Fibroblast of skin of right biceps (primary cell): ENCODE measurements at places on chromosomes 11 and 22.

DNA sequence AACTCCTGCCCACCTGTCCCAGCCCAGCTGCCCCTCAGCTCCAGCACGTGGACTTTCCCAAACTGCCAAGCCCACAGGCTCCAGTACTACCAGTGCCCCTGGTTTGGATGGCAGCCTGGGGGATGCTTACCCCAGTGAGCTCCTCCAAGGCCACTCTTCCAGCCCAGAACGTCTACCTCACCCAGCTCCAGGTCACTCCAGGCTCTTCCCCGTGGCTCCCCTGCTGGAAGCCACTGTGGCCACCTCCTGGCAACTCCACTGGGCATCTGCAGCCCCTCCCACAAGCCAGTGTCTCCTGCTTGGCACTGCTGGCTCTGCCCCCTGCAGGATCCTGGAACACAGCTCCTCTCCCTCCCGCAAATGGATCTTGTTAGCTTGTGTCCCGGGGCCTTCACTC lies 29.3 kb downstream of the LMO1 start:
- no peak for DNase-seq

GRCh38 chr22:39344046-39344390 lies 5.8 kb upstream of the SYNGR1 start:
- DNase-seq, result no peak

- no peak for DNase-seq
Measured at GRCh38 chr22:41057076-41057475, 35.3 kb upstream of the EP300 start.

DNA sequence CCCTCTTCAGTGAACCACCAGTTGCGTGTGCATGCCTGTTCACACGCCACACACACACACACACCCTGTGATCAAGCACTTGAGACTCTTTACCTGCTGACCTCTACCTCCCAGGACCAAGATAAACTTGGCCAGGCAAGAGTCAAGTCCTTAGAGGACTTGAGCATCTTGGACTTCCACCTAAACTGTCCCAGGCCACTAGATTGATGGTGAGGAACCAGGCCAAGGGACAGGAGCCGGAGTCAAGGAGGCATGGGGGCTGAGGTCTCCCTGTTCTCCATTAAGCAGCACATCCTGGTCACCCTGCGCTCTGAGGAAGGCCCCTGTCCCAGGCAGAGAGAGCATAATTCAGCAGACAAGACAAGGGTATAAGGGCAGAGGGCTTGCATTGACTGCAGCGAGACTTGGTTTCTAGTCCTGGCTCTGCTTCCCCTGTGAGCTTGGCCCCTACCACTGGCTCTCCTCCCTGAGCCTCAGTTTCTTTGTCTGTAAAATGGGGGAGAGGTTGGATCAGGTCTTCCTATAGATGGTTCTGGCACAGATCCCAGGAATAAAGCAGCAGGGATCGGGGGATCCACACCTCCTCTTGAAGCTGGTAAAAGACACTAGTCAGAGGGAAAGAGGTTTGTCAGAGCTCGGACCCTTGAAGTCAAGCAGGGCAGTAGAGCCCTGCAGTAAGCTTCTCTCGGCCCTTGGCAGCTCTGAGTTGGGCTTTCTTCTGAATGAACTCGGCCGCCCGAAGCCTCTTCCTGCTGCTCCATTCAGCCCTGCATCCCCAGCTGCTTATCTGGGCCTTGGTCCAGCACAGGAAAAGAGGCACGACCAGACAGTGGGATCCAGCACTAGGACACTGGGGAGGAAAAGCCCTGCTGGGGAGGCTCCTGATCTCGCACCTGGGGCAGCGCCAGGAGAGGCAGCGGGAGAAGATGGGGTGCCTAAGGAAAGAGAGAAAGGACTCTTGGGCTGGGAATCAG lies 2.0 kb downstream of the CREB3L1 start:
- DNase-seq, result peak; percentile 80

- DNase-seq, result no peak
Measured at GRCh38 chr11:5712507-5712906, 22.9 kb downstream of the TRIM22 start.

GRCh38 chr22:39212721-39213376 lies 31.9 kb downstream of the PDGFB start:
- no peak for DNase-seq

- DNase-seq, result peak; percentile 63
Measured at GRCh38 chr11:118002541-118003423, 16.6 kb downstream of the IL10RA start.

GRCh38 chr11:75966537-75967287 lies 151.7 kb downstream of the UVRAG start:
- peak; percentile 87 for DNase-seq

DNA sequence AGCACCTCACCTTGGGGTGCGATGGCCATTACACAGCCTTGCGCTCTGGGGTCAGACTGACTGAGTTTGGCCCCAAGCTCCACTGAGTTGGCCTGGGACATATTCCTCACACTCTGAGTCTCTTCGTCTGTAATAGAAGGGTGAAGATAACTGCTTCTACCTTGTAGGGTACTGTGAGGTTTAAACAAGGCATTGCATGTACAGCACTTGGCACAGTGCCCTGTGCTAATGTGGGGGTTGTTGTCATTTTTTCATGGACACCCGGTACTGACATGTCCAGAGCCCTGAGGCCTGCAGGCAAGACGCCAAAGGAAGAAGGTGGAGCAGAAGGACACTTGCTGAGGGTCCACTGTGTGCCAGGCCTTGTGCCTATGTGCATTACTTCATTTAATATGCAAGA lies 50.7 kb downstream of the OTOG start:
- DNase-seq, result no peak

GRCh38 chr11:108135845-108136544 lies 14.6 kb downstream of the ACAT1 start:
- DNase-seq, result peak; percentile 39

DNA sequence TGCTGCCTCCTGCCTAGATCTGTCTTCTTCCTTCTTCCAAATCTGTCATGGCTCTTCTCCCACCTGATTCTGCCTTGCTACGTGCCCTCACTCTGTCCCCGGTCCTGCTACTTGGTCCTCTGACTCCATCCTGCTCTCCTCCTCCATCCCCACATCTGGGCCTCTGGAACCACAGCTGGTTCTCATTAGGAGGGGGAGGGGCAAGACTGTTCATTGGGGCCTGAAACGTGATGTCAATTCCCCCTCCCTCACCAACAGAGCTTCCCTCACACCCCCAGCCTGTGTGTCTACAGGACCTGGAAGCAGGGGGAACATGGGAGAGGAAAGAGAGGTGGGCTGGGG lies 9.1 kb downstream of the DCHS1 start:
- peak; percentile 86 for DNase-seq

GRCh38 chr11:131889146-131889577 lies 518.7 kb downstream of the NTM start:
- peak; percentile 95 for DNase-seq

DNA sequence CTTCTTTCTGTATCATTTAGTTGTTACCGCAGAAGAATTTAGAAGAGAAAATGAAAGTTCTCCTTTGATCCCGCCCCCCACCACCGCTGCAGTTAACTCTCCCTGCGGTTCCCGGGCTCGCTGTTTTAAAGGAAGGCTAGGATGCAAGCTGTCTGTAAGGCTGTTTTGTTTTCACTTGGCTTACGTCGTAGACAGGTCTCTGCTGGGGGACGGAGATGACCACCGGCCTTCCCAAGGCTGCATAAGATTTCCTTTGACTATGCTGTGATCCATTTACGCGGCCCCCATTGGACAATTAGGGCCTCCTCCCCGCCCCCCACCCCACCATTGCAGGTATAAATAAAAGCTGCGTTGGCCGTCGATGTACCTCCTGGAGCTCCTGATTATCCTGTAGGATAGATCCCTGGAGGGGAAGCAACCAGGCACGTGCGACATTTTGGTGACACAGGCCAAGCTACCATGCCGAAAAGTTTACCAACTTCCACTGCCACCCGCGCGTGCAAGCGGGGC lies 1.4 kb upstream of the CPT1A start:
- peak; percentile 38 for DNase-seq

- DNase-seq, result no peak
Measured at GRCh38 chr22:17675584-17675983, 37.0 kb downstream of the BCL2L13 start.

- DNase-seq, result peak; percentile 26
Measured at GRCh38 chr22:25419247-25420113, 145.0 kb upstream of the GRK3 start.

DNA sequence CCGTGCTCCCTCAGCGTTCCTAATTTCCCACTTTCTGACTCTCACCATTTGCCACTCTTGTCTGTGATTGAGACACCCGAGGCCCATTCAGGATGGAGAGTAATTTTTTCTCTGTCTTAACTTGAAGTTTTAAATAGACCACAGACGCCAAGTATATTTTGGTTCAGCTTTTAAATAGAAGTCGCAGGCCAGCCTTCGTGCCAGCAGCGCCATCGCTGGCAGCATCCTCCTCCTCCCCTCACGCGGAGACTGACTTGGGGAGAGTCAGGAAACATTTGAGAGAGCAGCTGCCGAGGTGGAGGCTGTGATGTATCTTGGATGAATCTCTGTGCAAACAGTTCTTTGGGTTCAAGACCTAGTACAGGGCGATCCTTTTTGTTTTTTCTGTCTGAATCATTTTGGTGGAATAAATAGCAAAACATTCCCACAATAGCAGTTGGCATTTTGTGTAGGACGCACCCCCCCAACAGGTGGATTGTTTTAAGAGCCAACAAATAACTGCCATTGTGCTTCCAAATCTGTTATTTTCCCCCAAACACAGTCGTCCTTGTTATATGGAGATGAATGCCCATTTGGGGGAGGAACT lies 889 bp upstream of the DMC1 start:
- no peak for DNase-seq

- DNase-seq, result no peak
Measured at GRCh38 chr11:65100674-65101350, 4.8 kb downstream of the VPS51 start.

DNA sequence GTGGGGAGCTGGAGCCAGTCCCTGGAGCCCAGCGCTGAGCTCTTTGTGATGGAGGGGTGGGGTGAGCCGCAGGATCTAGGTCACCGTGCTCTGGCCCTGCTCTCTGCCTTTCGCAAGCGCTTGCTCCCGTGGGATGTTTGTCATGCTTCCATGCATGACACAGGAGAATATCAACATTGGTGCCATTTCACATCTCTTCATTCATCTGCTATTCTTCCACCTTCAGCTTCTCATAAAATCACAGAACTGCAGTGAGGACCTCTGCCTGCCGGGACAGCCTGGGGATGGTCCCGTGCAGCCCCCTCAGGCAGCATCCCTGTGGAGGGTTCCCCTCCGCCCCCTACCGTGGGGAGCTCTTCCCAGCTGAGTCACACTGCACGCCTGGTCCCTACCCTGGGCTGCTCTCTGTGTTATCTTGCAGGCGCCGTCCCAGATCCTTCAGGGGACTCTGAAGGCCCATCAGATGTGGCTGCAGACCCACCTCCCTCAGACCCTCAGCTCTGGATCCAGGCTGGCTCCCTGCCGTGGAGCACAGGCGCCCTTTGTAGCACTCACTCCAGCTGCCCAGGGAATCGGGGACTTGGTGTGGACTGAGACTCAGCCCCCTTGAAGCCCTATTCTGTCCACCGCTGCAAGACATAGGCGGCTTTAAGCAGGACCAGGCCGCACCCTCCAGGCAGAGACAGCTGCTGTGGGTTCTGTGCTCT lies 5.1 kb upstream of the SEPTIN5 start:
- DNase-seq, result no peak

DNA sequence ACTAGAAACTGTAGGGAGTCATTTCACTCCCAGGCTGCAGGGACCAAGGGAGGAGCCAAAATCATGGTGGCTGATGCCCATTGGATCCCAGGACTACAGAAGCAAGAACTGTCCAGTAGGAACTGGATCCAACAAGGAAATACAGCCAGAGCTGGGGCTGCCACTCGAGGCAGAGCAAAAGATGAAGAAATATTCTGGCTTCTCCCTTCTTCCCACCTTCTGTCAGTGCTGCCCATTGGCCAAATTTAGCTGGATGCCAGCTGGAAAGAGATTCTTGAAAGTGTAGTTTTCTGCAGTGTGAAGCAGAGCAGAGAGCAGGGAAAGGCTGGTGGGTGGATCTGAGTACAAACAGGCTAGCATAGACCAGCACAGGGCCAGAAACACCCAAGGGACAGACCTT lies 45.6 kb downstream of the COMMD9 start:
- no peak for DNase-seq

DNA sequence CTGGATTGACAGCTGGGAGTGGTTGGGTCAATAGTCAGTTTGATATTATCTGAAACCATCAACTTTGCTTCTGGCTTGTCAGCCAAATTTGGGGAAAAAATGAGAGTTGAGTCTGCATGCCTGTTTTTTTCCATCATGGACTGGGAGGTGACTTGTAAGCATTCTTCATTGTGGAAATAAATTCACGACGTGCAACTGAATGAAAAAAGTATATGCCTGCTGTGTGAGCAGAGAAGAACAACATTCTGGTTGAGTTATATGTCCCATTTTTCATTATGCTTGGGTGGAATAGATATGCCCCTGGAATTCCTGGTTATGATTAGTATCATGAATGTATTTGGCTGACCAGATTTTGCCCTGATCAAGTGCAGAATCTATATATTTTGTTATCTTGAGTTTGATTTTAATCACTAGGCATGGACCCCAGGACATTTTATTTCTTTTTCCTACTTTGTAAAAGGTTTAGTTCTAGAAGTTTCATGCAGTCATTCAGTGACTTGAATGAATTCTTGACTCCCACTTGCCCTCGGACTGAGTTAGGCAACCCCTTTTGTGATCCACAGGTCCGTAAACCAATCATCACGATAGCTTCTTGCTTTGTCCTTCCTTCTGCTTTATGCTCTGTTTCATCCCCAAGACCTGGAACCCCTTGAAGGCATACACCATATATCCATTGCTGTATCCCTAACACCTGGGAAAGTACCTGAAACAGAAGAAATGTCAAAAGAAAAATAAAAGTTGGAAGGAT lies 205.8 kb downstream of the NAV2 start:
- peak; percentile 81 for DNase-seq

GRCh38 chr11:96211436-96211835 lies 131.6 kb downstream of the MAML2 start:
- no peak for DNase-seq

- no peak for DNase-seq
Measured at GRCh38 chr11:19422276-19422675, 181.5 kb upstream of the E2F8 start.

DNA sequence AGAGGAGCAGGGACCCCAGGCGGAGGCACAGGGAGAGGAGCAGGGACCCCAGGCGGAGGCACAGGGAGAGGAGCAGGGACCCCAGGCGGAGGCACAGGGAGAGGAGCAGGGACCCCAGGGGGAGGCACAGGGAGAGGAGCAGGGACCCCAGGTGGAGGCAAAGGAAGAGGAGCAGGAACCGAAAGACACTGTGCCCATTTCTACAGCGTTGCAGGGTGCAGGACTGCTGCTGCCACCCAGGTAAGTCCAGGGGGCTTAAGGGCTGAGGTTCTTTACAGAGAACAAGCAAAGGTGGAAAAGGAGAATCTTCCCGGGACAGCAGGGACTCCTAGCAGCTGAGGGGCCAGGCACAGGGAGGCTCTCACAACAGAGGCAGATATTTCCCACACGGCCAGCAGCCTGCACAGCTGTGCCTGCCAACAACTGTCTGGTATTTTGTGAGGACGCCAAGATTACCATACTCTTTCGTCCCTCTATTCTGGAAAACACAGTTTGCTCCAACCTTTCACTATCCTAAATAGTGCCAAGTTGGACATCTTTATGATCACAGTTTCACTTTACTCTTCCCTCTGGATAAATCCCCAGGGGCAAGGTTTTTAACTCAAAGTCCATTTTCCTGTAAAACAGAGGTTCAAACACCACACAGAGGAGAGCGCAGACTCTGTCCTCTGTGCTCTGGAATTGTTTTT lies 39.4 kb downstream of the SHANK2 start:
- no peak for DNase-seq

- DNase-seq, result peak; percentile 49
Measured at GRCh38 chr11:93570759-93571413, 27.7 kb upstream of the SMCO4 start.

- no peak for DNase-seq
Measured at GRCh38 chr22:19505735-19506126, 18.5 kb downstream of the CLDN5 start.
